Hindlimb muscle (tissue), 1 donor: ENCODE measurements at places on chromosomes 7 and 10. TPM values are rescaled to one million over a fixed set of nuclear protein-coding genes. Genes with fewer than 3 reads are reported as not detected.

DNA sequence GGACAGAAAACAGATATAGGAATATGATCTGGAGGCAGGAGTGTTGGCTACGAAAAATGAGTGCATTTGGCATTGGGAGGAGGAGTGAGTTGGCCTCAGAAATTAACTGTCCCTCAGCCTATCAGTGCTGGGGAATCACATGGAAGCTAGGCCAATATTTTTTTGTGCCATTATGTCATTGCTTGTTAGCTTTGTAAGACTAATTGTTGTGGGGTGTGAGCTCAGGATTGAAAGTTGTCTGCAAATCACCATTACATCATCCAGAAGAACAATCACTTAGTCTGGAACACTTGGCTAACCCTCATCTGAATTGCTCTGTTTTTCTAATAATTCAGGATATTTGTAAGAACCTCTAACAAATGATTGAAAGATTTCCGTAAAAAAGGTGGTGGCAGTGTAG is 45.2 kb upstream of the SEMA3D start:
- no peak for DNase-seq

- no peak for DNase-seq
Observed at GRCh38 chr10:80477813-80478212, 23.7 kb downstream of the TSPAN14 start.

DNA sequence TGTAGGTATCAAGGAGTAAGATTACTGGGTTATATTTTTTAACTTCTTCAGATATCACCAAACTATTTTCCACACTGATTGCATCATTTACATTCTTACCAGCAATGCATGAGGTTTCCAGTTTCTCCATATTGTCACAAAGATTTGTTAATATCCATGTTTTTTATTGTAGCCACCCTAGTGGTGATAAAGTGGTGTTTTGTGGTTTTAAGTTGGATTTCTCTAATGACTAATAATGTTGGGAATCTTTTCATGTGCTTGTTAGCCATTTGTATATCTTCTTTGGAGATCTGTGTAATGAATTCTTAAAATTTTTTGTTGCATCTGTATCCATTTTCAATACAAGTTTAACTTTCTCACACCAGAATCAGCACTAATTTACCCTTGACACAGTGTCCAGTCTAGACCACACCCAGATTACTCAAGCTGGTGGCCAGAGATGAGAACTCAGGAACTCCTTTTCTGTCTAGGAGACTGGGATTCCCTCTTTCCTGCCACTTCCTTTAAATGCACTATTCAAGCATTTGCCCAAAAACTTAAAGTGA is 67.0 kb upstream of the PLXDC2 start:
- DNase-seq = no peak

- DNase-seq = no peak
Observed at GRCh38 chr7:99167072-99167471, 23.2 kb upstream of the SMURF1 start.

DNA sequence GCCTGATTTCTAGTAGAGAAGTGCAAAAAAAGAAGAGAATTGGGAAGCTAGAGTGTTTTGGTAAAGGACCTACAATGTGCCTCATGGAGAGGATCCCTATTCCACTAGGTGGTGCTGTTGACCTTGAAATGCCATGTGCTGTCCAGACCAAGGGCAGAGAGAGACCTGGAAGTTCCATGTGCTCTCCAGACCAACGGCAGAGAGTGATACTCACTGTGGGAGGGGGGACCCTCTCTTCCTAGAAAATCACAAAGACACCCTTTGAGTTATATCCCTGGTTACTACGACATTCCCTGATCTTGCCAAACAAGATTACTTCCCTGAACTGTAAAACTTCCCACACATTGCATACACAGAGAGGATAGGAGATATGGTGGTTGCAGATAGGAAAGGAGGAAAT is 212.7 kb upstream of the ZNF804B start:
- no peak for DNase-seq

DNA sequence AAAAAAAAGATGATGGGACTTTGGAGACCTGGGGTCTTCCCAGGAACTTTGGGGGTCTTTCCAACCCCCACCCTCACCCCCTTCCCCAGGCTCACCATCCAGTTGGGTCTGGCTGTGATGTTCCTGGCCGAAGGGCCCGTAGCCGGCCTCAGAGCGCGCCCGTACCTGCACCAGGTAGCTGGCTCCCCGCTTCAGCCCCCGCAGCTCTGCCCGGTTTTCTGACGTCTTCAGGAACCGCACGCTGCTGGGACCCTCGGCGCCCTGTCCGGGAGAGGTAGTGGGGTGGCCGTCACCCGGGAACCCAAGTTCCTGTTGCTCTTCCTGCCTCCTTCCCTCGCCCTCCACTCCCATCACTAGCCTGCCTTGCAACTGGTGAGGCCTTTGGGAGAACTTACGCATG is 10.2 kb downstream of the EPHB4 start:
- DNase-seq = no peak

- no peak for DNase-seq
Observed at GRCh38 chr10:120555842-120556532, 99.0 kb downstream of the PLPP4 start.

DNA sequence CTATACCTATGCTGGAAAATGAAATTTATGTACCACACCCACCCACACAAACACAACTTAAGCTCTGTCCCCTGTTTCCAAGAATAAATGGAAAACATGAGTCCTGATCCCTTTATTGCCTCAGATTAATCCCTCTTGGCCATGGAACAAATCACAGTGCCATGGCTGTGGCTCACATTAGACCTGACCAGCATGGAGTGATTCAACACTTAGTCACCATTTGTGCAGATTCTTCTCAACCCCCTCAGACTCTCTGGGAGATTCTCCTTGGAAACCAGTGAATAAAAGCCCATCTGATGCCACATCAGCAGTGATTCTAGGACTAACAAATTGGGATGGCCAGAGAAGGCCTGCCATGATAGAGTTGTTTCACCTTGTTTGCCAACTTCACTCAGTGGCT is 204.4 kb upstream of the TMEM72 start:
- no peak for DNase-seq

GRCh38 chr7:46993396-46993795 is 588.5 kb downstream of the TNS3 start:
- no peak for DNase-seq

GRCh38 chr10:8768852-8769251 is 714.4 kb downstream of the GATA3 start:
- no peak for DNase-seq

GRCh38 chr10:131980761-131981428 is 828 bp downstream of the BNIP3 start:
- no peak for DNase-seq

DNA sequence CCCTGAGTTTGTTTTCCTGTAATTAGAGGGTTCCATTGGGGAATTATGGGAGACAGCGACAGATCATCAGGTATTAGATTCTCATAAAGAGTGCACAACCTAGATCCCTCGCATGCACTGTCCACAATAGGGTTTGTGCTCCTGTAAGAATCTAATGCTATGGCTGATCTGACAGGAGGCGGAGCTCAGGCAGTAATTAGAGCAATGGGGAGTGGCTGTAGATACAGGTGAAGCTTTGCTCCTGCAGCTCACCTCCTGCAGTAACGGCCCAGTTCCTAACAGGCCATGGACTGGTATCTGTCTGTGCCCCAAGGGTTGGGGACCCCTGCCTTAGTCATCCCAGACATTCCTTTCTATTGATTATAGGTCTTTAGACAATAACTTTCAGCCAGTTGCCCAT is 894 bp upstream of the ZSCAN21 start:
- no peak for DNase-seq

DNA sequence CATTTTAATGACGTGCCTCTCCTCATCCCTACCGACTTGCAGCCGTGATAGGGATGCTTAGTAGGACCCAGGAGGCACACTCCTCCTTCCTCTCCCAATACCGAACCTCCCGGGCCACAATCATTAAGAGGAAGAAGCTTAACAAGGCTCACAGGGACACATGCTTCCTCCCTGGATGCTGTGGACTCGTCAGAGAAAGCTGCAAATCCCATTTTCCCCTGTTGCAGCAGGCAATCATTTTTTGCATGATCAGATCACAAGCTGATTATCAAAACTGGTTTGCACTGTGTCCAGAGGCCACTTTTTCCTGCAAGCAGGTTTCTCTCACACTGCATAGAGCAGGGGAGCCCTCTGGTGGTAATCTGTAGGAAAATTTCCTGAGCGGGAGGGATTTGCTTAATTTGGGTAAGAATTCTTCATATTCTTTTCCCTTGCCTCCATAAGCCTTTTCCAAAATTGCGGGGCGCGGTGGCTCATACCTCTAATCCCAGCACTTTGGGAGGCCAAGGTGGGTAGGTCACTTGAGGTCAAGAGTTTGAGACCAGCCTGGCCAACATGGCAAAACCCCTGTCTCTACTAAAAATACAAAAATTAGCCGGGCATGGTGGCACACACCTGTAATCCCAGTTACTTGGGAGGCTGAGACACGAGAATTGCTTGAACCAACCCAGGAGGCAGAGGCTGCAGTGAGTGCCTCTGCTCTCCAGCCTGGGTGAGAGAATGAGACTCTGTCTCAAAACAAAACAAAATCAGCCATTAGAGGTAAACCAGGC is 16.1 kb upstream of the LAMB4 start:
- peak; percentile 79 for DNase-seq

- no peak for DNase-seq
Observed at GRCh38 chr10:90872648-90873020, 860 bp downstream of the RPP30 start.

DNA sequence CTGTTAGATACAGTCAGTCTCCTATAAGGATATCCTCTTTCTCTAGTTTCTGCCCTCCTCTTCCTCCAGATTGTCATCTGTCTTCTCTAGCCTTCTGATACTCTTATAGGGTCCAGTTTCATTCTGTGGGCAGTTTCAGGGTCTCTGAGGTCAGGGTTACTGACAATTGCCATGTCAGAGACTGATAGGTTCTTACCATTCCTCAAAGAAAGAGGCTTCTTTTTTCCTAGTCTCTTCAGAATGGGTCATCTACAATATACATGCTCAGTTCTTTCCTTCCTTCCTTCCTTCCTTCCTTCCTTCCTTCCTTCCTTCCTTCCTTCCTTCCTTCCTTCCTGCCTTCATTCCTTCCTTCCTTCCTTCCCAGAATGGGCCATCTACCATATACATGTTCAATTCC is 48.1 kb upstream of the TAS2R16 start:
- no peak for DNase-seq

- peak; percentile 5 for DNase-seq
Observed at GRCh38 chr10:16545116-16545736, 23.5 kb upstream of the C1QL3 start.

GRCh38 chr7:37107047-37107750 is 341.5 kb downstream of the ELMO1 start:
- no peak for DNase-seq

GRCh38 chr7:135990258-135990657 is 13.1 kb upstream of the MTPN start:
- no peak for DNase-seq

GRCh38 chr10:105024184-105024583 is 383.1 kb downstream of the SORCS3 start:
- DNase-seq = no peak

DNA sequence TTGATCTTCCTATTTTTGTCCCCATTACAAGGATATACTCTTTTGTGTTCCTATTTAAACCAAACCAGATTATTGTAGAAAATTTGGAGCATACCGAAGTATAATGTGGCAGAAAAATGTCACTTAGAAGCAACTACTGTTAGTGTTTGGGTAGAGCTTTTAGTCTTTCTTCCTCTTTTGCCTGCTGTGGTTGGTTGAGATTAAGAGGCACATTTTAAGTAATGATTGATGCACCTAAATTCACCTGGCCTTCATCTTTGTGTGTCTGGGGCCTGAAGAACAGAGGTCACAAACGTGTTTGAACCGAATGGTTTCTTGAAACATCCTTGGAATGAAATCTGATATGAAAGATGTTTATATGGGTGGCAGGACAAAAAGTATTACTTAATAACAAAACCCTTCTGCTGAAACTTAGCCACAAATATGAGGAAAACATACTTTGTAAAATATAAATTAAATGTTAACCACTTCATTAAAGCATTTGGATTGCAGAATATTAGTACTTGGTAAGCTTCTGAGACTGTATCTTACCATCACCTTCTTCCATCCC is 2.6 kb downstream of the BPGM start:
- no peak for DNase-seq

DNA sequence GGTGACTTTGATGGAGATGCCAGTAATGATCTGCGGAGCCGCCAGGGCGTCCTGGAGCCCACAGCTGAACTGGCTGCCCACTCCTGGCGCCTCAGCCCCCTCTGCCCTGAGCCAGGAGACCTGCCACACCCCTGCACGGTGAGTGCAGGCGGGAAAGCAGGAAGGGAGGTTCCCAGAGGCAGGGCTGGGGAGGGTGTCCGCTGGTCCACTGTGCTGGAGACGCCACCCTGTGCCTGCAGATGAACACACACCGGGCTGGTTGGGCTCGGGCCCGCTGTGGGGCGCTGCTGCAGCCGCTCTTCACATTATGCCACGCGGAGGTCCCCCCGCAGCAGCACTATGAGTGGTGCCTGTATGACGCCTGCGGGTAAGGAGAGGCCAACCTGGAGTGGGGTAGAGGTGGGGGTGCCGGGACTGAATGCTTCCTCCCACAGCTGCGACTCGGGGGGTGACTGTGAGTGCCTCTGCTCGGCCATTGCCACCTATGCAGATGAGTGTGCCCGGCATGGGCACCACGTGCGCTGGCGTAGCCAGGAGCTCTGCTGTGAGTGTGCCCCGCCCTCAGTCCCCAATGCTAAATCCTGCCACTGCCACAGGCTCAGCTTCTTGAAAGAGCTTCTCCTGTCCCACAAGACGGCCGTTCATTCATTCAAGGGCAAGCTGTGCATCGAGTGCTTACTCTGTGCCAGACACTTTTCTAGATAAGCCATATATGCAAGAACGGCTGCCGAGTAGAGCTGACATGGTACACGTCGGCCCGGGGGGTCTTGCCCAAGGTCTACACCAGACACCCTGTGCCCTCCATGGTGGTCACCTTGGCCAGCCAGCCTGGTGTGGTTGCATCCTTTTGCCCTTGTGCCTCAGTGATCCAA is 14.3 kb upstream of the ZNF467 start:
- DNase-seq = no peak

DNA sequence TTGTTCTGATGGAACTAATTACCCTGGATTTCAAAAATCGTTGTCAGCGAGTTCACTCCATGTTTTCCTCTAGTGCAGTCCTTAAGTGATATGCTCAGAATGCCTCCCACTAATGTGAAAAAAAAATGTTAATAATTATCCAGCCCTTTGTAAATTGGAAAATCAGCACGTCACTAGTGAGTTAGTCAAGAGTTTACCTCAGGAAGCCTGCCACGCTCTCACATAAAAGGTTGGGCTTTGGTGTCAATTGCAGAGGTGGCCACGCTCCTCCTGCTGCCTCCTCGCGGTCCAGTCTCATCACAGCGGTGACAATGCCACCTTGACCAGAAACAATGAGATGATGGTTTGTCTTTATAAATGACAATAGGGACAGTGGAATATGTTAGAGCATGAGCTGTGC is 22.5 kb downstream of the UPP1 start:
- DNase-seq = no peak

- DNase-seq = no peak
Observed at GRCh38 chr10:36606234-36606839, 519.1 kb upstream of the ANKRD30A start.

Gene AIMP2
- 30.3 TPM for polyA plus RNA-seq

Gene COL17A1
- polyA plus RNA-seq = 1.3 TPM

Gene CUTC
- polyA plus RNA-seq = 18.0 TPM

Gene ADK
- 30.8 TPM for polyA plus RNA-seq

Gene SHH
- polyA plus RNA-seq = 0.10 TPM

Gene IL6
- polyA plus RNA-seq = 0.41 TPM

Gene SCART1
- polyA plus RNA-seq = 1.1 TPM

Gene BTRC
- polyA plus RNA-seq = 29.5 TPM

Gene TAF5
- 3.9 TPM for polyA plus RNA-seq

Gene ZWINT
- polyA plus RNA-seq = 16.1 TPM

Gene DGKB
- 0.35 TPM for polyA plus RNA-seq

Gene OPN1SW
- polyA plus RNA-seq = 2.2 TPM

Gene THAP5
- polyA plus RNA-seq = 17.4 TPM

Gene PAPOLB
- polyA plus RNA-seq = 0.04 TPM

Gene CCDC172
- not detected for polyA plus RNA-seq
